Inflammatory macrophage treated with lipopolysaccharide for 1 hour (primary cell): ENCODE measurements at places on chromosomes 16 and 17.

GRCh38 chr17:34412534-34412933, 49.5 kb upstream of the CCL1 start:
- DNase-seq: no peak

- no peak for DNase-seq
Measured at GRCh38 chr17:52064791-52065211, 93.7 kb downstream of the CA10 start.

DNA sequence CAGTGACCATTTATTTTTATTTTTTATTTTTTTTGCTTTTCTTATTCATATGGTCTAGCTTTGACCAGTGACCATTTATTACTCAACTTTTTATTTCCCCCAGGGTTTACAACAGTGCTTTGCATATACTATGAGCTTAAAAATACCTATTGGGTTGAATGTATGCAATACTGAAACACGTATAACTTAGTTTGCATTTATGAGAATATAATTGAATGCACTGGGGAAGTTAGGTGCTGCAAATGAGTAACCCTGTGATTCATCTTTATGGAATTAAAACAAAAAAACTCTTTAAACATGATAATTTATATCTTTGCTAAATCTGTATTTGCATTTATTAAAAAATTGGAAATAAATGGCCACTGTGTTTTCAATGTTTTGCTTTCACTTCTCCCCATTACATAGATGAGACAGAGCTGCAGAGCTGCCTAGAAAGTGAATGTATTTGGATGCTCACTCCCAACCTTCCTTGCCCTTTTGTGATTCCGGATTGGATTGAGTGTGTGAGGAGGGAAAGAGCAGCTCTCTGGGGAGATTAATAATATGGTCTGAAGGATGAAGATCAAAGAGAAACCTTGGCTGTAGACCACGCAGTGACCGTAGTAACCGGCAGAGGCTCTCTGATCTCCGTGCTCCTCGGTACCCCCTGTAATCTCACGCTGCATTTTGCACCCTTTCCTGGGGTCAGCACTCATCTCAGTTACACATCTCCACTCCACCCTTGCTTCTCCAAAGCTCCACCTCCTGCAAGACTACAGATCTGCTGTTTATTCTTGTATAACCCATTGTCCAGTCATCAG, 14.3 kb downstream of the TMEM100 start:
- no peak for DNase-seq

- DNase-seq: peak; percentile 95
Measured at GRCh38 chr16:19294156-19294649, 8.7 kb downstream of the CLEC19A start.

- peak; percentile 39 for DNase-seq
Measured at GRCh38 chr17:74758848-74759168, 10.4 kb downstream of the NHERF1 start.

GRCh38 chr17:60173304-60173819, 23.6 kb downstream of the CA4 start:
- DNase-seq: no peak

GRCh38 chr17:29376667-29377270, 13.4 kb upstream of the TAOK1 start:
- peak; percentile 39 for DNase-seq

GRCh38 chr17:55254375-55254774, 10.4 kb upstream of the HLF start:
- DNase-seq: no peak

DNA sequence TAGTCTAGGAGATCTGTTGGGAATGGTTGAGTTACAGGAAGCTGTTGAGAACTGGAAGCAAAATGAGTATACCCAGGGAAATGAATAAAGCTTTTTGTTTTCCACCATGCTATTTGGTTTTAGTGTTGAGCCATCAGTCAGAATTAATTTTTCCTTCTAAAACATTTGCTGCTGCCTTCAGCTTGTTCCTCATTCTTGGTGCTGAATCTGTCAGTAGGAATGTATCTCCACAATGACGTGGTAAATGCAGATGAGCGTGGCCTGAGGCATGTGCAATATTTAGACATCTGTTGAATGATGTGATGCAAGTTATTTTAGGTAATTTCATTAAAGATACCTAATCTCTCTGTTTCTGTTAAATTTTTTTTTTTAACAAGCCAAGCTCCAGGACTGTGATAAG, 10.9 kb downstream of the HAPSTR1 start:
- DNase-seq: peak; percentile 53

GRCh38 chr17:16283705-16284104, 66.7 kb downstream of the PIGL start:
- DNase-seq: peak; percentile 49

DNA sequence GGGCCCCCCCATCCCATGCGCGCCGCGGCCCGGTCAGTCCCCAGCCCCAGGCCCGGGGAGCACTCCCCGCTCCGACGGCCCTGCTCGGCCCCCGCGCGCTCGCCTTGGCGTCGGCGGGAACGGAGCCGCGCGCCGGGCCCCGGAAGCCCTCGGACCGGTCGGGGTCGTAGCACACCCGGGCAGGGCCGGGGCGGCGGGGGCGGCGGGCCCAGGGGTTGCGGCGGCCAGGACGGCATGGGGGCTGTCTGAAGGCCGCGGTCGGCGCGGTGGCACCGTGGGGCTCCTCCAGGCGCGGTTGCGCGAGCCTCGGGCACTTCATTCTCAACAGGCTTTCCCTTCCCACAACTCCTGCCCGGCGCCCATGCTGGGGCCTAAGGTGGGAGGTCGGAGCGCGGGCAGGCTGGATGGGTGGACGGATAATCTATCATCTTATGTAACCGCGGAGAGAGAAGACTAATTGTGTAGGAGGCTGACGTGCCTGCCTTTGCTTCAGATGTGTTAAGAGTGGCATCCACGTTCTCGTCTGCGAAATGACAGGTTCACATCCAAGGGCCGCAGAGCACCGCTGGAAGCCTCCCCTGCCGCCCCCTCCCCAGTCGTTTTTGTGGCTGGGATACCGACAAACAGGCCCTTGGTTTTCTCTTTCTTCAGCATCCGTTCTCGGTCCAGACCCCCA, 708 bp downstream of the BAIAP2 start:
- DNase-seq: no peak

DNA sequence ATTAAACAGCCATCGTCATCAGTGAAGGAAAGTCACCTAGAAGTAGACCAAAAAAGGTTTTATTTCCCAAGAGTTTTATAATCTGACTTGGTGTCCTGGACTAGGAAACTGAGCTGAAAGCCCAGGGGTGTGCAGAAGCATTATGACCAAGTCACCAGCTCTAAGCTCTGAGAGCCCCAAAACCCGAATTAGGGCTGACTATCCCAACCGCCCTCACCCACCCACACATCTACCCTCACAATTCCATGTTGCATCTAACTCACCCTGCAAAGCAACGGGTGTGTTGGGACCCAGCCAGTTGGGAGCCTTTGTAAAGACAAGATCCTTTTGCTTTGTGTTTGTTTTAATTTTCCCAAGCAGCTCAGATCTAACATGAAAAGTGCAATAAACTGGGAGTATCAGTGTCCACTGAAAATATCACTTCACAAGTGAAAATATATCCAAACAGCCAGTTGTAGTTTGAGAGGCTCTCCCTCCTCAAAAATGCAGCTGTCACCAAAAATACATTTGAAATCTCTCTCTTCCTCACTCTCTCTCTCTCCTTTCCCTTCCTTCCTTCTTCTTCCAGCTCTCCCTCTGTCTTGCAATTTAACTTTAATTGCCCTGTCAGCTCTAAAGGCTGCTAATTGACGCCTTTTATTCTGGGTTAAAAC, 16.2 kb upstream of the NOG start:
- DNase-seq: no peak

- DNase-seq: no peak
Measured at GRCh38 chr16:3115003-3115402, 2.6 kb downstream of the ZNF205 start.

GRCh38 chr16:67244387-67245185, 2.7 kb downstream of the FHOD1 start:
- peak; percentile 99 for DNase-seq
